Temporal lobe (tissue), 4 donors: ENCODE measurements at places on chromosomes 12 and 14. TPM values are rescaled to one million over a fixed set of nuclear protein-coding genes. Genes with fewer than 3 reads are reported as not detected.

Gene SLC5A8
- 2.2 TPM for total RNA-seq

Gene GYS2
- total RNA-seq: not detected

Gene RPL10L
- total RNA-seq: 0.25 TPM

Gene FGF6
- total RNA-seq: not detected

Gene MDGA2
- 51.1 TPM for total RNA-seq

Gene SDSL
- total RNA-seq: 1.5 TPM

Gene CISTR
- not detected for total RNA-seq

Gene HOXC9
- total RNA-seq: not detected

Gene PTPRB
- 7.1 TPM for total RNA-seq

Gene CLEC4A
- total RNA-seq: 0.25 TPM

Gene CMKLR1
- 0.98 TPM for total RNA-seq

Gene GZMH
- total RNA-seq: not detected

Gene LAG3
- not detected for total RNA-seq

Gene CLEC4C
- total RNA-seq: not detected

Gene ERBB3
- total RNA-seq: 6.4 TPM

Gene KLRC2
- total RNA-seq: 1.5 TPM

Gene ACOT6
- not detected for total RNA-seq

Gene ANKRD33
- not detected for total RNA-seq

Gene IFT43
- 18.4 TPM for total RNA-seq

Gene BICDL1
- total RNA-seq: 17.0 TPM

Gene KRT82
- total RNA-seq: not detected

Gene SLCO1C1
- 31.5 TPM for total RNA-seq

Gene PTGER2
- not detected for total RNA-seq

Gene SLC25A47
- not detected for total RNA-seq

Gene MMP17
- total RNA-seq: 22.4 TPM

Gene ABHD12B
- total RNA-seq: not detected

Gene TMEM30B
- total RNA-seq: 0.49 TPM

Gene FSCB
- not detected for total RNA-seq

Gene PAX9
- not detected for total RNA-seq

Gene OR4E2
- not detected for total RNA-seq

Gene C12orf56
- total RNA-seq: 0.25 TPM

Gene A2M
- 37.6 TPM for total RNA-seq

Gene IQSEC3
- total RNA-seq: 6.6 TPM

Gene KRT71
- 0.25 TPM for total RNA-seq

Gene HOXC12
- not detected for total RNA-seq
